NCI-H1436 treated with DMSO at 0.1 percent for 48 hours (cell line): ENCODE measurements at places on chromosomes 1 and 21.

GRCh38 chr21:26597981-26598380 lies 24.9 kb upstream of the CYYR1 start:
- DNase-seq = no peak

DNA sequence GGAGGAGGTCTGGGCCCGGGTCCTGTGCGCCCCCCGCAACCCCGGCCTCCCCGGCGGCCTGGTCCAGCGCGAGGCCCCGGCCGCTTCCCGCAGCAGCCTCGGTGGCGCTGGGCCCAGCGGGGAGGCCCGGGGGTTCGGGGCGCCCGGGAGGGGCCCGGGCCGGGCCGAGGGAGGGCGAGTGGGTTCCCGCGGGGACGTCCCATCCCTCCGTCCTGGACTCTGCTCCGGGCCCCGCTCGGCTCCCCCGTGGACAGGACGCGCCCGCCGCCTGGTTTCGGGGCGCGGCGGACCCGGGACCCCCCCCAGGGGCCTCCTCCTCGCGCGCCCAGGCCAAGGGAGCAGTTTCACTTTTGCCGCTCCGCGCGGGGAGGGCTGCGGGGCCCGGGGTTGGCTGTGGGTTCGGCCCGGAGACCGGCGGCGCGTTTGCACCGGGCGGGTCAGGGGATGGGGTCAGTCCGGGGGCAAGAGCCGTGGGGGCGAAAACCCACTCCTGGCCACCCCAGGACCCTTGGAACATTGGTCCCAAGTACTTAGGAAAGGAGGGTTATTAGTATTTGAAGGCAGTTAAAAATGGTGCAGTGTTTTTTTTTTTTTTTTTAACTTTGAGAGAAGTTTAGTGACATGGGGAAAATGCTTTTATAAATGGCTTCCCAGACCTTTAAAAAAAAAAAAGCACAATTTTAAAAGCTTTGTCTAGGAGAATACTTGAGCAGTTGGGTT lies 677 bp downstream of the AGPAT3 start:
- no peak for DNase-seq

- no peak for DNase-seq
Observed at GRCh38 chr1:197207081-197207480, 60.6 kb upstream of the ASPM start.

- DNase-seq = no peak
Observed at GRCh38 chr1:12340544-12340930, 110.7 kb downstream of the VPS13D start.

GRCh38 chr1:206684478-206685333 lies at the start of gene MAPKAPK2:
Gene MAPKAPK2, plus strand, starts transcription at chr1:206684905. Its CDS starts 325 bp downstream, at chr1:206685230.
- DNase-seq = no peak

- DNase-seq = no peak
Observed at GRCh38 chr1:150257624-150258585, at the start of gene CA14. Gene CA14, plus strand, starts transcription at chr1:150257774. Its CDS starts 355 bp downstream, at chr1:150258129.
